DMS53 (cell line): ENCODE measurements at places on chromosomes 3 and 15.

- DNase-seq, result no peak
Measured at GRCh38 chr15:82950295-82950694, 2.2 kb downstream of the HOMER2 start.

DNA sequence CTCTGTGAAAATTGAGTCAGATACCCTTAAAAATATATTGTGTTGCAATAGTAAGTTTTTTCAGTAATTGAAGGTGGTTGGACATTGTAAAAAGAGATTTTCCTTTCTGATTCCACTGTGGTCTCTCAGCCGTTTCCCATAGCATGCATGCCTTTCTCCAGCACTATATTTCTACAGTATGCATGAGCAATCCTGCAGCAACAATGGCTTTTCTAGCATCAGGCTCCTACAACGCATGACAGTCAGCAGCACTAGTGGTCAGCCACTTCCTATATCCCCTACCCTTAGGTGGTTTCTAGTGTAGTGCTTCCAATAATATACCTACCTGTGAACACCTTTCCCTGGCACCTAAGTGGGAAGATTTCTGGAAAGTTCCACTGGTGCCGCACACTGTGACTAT lies 55.4 kb upstream of the SNRPN start:
- DNase-seq, result no peak

- DNase-seq, result no peak
Measured at GRCh38 chr3:169541528-169541927, 122.0 kb downstream of the MECOM start.

DNA sequence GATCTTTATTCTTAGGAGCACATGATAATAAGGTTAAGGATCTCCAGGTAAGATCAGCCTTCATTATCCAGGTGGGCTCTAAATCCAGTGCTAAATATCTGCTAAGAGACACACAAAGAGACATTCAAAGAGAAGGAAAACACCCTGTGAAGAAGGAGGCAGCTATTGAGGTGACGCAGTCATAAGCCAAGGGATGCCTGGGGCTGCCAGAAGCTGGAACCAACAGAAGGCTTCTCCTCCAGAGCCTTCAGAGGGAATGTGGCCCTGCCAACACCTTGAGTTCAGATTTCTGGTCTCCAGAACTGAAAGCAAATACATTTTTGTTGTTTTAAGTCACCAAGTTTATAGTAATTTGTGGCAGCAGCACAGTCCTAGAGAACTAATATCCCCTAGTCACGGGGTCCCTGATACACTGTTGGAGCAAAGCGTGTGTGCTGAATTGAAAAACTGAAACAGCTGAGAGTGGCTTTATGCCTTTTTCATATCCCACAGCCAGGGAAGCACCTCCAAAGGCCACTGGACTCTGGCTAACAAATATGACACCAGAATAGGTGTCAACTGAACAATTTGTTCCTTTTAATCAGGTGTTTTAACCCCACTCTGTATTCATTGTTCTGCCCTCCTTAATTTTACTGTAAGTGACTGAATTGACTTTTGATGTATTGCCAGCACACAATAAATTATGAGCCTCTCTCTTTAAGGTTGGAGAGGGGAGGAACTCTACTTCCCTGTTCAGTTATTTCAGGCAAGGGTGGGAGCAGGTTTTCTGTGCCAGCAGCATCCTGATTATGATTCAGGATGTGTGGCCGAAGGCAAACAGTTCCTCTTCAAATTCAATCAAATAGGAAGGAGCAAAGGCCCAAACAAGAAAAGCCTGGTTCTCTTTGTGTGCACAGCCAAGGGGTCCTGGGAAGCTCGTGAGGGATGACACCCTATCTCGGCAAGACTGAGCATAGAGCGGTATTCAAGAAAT lies 151.8 kb upstream of the HES1 start:
- no peak for DNase-seq

DNA sequence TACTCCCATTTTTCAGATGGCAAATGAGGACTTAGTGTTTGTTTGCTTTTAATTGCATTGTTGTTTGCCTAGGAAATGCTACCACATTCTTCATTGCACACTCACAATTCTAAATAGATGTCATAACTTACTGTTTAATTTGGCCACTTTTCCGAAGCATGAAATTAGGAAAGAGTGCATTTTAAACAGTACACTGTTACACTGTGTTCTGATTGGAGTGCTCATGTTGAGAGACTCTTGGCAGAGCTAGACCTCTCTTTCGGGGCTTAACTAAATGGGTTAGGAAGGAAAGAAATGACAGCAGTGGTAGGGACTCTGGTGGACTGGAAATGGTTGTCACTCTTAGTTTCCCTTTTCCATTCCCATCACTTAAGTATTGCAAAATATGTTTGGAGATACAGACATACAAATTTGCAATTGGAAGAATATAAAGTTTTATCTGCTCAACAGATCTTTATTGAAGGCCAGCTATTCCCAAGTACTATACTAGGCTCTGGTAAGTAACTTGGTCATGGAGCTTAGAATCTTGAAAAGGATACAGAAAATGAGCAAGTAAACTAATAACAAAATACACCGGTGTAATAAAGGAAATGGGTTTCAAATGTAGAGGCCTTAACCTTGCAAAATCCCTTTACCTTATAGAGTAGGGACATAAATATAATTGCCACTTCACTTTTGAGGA lies 90.2 kb downstream of the DCUN1D1 start:
- no peak for DNase-seq

GRCh38 chr3:133713347-133713746 lies 32.8 kb upstream of the TF start:
- DNase-seq, result no peak

- no peak for DNase-seq
Measured at GRCh38 chr15:25368850-25369249, 70.0 kb downstream of the UBE3A start.

DNA sequence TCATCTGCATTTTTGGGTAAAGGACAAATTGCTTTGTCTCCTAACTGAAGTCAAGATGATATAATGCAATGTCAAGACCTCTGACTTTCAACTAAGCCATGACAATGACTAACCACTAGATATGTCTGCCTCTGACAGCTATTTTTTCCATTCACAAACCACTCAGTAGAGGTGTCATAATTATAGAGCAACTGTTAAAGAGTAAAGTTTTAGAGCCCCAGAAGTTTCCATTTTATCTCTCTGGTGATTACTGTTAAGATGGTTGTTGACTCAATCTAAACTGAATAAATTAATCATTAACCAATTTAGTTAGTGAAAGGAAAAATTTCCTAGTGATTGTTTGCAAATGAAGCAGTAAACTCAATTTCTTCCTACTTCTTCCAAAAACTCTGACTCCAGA lies 779.9 kb downstream of the GRM7 start:
- DNase-seq, result peak; percentile 4

DNA sequence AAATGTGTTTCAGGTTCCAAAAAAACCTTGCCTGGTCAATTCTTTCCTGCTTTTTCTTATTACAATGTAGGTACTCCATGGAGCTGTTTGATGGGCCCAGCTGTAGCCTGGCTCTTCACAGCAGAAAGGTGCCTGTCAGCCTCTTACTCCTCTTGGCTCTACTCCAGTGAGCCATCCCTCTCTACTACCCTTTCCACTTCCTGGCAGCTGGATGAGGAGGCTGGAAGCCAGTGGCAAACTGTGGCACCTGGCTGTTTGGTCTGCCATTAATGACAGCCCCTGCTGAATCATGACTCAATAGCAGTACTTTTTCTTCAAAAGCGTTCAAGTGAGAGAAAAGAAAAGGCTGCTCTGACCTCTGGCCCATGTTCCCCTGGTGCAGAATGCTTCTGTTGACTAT lies 618.1 kb downstream of the PYDC2 start:
- DNase-seq, result peak; percentile 87

GRCh38 chr3:54761637-54762036 lies 166.2 kb downstream of the LRTM1 start:
- no peak for DNase-seq

- DNase-seq, result no peak
Measured at GRCh38 chr3:187051724-187052366, 87.5 kb downstream of the RPL39L start.

DNA sequence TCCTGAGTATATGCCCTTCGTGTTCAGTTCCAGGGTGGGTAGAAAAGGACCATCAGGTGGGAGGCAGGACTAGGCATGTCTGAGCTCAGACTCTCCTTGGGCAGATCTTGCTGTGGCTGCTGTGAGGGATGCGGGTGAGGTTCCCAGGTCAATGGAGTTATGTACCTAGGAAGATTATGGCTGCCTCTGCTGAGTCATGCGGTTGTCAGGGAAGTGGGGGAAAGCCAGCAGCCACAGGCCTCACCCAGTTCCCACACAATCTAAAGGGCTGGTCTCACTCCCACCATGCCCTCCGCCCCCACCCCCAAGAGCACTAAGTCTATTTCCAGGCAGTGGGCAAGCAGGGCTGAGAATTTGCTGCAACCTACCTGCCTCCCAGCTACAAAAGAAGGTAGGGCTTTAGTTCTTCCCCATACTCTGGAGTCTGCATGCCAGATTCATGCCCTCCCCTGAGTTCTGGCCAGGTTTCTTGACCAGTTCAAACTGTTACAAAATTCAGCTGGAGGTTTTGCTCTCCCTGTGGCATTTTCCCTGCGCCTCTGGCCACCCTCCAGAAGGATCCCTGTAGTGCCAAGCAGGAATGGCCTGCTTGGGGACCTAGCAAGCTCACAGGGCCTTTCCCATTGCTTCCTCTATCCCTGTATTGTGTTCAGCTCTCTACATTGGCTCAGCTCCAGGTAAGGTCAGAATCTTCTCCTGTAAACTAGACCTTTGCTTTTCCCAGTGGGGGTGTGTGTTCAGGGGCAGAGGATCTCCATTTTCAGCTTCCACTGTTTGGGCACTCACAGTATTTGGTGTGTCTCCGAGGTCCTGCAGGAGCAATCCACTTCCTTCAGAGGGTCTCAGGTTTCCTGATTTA lies 12.7 kb upstream of the TMCO5A start:
- peak; percentile 3 for DNase-seq

DNA sequence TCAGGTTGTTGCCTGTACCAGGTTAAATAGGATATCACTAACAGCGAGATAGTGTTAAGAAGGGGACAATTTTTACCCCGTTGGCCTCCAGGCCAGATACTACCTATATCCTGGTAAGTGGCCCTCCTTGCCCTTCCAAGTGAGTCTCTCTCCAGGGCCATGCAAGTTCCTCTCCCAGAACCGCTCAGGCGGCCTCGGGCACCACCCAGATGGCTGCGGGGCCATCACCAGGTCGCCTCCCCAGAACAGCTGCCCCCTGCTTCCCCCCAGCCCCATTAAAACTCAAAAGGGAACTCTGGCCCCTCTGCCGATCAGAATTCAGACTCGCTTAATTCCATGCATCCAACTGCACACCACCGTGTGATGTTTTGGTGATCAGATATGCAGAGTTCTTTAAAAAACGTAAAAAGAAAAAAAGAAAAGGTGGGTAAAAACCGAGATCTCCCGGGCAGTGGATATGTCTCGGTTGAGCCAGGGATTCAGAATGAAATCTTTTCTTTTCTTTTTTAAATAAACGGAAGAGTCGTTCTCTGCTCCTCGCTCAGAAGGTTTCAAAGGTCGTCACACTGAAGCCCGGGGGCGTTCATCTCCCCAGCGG lies 1.9 kb upstream of the TRIM71 start:
- DNase-seq, result no peak

DNA sequence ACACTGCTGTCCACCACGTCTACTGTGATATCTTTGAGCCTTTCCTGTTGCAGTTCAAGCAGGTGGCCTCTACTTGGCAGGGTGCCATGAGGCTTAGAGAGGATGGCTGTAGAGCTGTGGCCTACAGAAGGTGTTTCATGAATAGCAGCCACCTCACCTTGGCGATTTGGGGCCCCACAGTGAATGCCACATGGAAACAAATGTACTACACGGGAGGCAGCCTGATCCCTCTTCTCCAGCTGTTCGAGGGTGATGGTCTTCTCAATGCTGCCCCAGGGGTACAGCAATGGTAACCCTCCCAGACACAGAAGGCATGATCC lies 70.7 kb downstream of the FAM43A start:
- peak; percentile 63 for DNase-seq

DNA sequence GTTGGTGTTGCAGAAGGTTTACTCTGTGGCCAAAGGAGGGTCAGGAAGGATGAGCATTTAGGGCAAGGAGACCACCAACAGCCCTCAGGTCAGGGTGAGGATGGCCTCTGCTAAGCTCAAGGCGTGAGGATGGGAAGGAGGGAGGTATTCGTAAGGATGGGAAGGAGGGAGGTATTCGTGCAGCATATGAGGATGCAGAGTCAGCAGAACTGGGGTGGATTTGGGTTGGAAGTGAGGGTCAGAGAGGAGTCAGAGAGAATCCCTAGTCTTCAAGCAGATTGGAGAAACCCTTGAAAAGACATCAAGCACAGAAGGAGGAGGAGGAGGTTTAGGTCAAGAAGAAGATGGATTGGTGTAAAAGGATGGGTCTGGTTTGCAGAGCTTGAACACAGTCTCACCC lies 4.0 kb downstream of the CCR5 start:
- DNase-seq, result no peak

GRCh38 chr3:115388166-115388565 lies 235.1 kb upstream of the GAP43 start:
- DNase-seq, result no peak

DNA sequence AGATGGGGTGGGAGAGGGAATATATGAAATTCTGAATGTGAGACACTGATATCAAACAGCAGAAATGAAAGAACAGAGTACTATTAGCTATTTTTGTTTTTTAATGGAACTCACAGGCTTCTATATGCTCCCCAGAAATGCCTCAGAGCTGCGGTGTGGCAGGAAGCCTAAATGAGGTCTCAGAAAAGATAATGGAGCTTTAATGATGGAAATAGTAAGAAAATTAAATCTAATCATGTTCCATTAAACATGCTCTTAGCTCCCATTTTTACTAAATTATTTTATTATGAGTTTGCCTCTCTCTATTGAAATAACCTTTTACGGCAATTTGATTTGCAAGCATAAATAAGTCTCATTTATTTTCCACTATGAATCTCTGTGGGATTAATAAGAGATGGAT lies 378.9 kb downstream of the ULK4 start:
- no peak for DNase-seq

- DNase-seq, result no peak
Measured at GRCh38 chr3:59081071-59081470, 31.2 kb upstream of the CFAP20DC start.

- DNase-seq, result no peak
Measured at GRCh38 chr3:126040386-126040785, 43.5 kb downstream of the SLC41A3 start.

DNA sequence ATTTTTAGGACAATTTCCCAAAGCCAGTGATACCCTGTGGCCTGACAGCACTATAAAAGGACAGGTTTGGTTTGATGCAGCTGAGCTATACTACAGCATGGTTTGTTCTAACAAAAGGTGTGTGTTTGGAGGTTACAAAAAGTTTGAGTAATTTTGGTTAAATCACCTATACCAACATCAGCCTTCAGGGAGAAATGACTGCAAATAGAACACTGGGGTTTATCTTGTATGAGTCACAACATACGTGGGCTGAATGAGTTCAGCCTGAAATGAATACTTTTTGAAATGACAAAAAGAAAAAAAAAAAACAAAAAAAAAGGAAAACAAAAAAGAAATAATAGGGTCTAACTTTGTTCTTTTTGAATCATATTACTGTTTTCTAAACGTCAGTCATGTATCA lies 345.7 kb downstream of the CNTN3 start:
- DNase-seq, result no peak
